ENCODE measurements at places on chromosomes 5 and 9.

DNA sequence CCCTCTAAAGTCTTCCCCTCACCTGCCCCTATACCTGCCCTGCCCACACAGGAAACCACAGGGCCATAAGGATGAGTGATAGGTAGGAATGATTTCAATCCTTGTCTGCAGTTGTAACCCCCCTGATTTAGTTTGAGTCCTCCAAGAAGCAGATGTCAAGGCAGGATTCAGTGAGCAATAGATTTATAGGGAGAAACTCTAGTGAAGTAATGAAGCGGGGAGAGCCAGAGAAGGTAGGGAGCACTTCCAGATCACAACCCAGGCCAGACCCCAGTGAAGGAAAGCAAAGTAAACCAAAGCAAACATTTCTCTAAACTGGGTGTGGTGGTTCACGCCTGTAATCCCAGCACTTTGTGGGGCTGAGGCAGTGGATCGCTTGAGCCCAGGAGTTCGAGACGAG is 22.4 kb downstream of the ENC1 start:
- DNase-seq, result no peak

GRCh38 chr5:14110196-14110595 is 32.9 kb upstream of the TRIO start:
- no peak for DNase-seq

DNA sequence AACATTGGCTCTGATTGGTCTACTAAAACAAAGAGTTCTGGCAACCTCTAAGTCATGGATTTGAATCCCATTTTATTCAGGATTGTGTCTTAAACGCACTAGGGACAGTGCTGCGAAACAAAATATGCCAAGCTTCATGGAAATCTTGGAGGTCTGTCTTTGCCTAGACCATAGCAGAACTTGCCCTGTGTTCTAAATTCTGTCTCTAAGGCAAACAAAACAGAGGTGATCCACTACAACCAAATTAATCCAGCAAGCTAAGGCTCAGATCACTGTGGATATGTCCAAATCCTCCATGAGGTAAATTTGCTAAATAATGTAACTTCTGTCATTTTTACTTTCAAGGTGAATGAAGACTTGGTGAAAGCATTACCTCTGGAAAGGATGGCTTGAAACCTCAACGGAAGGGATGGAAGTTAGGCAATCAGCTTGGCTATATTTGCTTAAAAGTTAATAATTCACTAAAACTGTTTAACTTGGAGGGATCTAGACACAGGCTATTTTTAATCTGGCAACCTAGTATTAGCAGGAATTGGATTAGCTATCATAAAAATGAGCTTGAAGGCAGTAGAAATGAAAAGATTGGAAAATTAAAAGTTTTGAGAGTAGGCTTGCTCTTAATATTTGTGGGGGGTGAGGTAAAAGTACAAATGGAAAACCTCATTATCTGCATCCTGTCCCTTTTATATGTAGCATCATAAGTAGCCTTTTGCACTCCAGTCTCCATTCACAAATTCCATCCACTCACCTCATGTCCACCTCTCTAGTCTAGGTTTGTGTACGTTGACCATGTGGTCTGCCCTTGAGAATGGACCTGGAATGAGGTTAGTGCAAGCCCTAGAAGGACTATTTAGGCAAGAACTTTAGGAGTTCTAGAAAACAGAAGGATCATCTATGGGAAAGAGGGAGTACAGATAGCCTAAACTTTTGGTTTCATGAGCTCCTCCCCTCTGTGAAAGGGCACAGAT is 176.2 kb downstream of the SMC2 start:
- DNase-seq, result no peak

DNA sequence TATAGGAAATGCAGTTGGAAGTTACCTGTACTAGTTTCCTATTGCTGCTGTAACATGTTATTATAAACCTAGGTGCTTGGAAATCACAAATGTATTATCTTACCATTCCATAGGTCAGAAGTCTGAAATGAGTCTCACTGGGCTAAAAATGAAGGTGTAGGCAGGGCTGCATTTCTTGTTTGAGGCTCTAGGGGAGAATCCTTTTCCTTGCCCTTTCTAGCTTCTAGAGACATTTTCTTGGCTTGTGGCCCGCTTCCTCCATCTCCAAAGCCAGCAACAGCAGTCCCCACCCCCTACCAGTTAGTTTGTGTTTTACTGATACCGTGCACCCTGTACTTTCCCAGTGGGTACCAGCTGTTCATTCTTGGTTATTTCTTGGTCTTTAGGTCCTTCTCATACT is 153.3 kb downstream of the SLF1 start:
- no peak for DNase-seq

DNA sequence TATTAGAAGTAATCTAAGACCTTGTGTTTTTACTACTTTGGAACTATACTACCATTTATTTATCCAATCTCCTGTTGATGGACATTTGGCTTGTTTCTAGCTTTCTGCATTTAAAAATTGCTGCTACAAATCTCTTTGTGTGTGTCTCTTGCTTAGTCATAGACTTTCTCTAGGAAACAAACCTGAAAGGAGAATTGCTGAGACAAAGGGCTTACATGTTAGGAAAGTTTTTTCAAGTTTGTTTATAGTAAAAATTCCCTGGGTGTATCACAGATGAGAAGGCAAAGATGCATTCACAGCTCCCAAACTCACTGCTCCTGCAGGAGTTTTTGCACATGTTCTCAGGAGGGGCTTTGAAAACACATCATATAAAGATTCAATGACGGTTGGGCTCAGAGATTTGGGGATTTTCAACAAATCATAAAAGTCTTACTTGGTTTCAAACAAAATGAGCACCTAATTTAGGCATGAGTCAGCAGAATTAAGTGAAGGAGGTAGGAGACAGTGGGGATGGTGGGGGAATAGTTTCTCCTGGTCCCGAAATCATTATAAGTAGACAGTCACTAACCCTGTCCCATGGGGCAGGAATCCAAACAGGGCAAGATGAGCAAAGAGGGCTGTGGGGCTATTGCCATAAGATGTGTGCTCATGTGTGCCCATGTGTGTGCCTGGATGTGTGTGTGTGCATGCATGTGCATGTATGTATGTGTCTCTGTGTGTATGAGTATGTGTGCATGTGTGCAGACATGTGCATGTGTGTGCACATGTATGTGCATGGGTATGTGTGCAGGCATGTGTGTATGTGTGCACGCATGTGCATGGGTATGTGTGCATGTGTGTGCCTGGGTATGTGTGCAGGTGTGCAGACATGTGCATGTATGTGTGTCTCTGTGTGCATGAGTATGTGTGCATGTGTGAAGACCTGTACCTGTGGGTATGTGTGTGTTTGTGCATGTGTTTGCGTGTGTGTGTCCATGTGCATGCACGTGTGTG is 43.4 kb upstream of the S1PR3 start:
- DNase-seq, result no peak

- DNase-seq, result no peak
These were observed 649.6 kb upstream of the RORB start for GRCh38 chr9:73847536-73847935.

All from muscle of back (tissue), 13 donors.